Cortex of kidney (tissue), 1 donor: ENCODE measurements at places on chromosomes 2 and 18.

DNA sequence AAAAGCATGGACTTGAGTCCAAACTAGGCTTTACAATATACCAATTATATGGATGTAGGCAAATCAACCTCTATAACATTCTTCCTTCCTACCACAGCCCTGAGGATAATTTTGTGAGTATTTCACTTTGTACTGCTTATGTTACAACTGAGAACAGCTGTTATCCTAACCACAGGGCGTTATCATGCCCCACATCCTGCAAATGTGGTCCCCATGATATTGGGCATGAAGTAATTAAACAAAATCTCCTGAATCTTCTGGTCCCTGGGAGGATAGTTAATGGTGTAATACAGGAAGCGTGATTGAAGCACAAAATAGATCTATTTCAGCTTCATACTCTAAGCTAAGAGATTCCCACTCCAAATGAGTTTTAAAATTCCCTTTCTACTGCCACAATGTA, 223.6 kb downstream of the CDH20 start:
- DNase-seq, result no peak

DNA sequence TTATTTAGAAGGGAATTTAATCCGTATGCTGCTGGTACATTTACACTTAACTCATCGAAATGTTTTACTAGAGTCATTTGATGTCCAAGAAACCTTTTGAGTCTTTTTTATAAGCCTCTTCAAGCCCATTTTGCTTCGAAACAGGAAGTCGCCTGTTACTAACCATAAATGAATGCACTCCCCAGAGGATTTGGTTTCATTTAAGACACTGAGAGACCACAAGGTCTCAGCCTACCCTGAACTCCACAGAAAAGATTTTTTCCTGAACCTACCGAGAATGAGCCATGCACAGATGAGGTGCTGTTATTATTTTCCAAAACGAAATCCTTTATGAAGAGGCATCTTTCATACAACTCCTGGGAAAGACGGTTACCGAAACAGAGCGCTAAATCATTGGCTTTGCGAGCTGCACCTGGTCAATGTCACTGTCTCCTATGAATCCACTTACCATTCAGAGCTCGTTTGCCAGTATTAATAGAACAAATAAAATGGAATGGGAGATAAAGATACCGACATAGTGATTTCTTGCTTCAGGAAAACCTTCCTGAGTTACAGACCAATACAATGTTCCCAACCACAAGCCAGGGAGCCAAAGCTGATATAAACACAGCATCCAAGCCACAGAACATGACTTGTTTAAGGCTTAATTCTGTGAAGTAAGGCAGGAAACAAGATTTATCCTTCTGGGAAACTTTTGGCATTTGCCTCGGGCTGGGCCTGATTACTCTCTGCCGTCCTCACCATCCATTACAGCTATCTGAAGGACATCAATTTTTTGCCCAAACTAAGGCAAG, 382.1 kb downstream of the OSR1 start:
- DNase-seq, result no peak

DNA sequence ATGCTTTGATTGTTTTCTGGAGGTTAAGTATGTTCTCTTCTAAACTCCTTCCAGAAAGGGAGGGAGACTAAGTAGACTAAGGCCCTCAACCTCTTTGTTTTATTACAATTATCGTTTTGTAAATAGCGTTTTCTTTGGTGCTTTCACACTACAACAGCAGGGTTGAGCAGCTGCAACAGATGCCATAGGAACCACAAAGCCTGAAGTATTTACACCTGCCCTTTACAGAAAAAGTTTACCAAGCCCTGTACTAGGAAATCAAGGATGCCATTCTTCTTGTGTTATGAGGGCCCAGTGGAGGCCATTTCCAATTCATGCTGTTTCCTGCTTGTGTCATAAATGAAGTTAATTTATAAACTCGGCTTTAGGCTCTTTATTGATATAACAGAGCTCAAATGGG, 914.8 kb downstream of the DCDC2C start:
- DNase-seq, result no peak

DNA sequence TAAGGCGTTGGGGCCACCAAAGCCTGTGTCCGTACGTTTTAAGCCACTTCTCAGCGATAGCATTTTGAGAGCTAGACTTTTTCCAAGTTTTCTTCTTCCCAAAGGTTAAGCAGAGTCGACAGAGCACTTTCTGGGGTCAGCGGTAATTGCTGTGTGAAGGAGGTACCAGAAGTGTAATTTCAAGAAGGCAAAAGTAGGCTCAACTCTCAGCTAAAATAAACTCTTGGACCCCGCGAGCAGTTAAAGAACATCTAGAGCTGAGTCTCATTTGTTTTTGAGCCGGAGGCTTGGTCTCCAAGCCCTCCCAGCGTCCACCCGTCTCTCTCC, 1.9 kb upstream of the PAX3 start:
- no peak for DNase-seq

DNA sequence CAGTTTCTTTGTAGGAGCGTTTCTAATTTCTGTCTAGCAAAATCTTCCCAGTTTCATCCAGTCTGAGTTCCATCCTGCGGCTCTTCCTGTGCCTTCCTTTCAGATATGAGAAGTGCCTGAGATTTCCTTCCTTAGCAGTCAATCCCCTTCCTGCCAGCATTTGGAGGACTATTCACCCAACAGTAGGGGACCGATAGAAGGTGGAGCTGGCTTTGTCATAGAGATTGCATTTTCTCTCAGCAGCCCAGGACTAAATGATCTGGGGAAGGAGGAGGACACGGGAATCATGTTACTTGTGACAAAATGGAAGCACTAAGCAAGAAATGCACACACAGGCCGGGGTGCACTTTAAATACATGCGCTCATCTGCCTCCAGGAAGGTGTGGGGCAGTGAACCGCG, 5.6 kb upstream of the SMIM21 start:
- no peak for DNase-seq

DNA sequence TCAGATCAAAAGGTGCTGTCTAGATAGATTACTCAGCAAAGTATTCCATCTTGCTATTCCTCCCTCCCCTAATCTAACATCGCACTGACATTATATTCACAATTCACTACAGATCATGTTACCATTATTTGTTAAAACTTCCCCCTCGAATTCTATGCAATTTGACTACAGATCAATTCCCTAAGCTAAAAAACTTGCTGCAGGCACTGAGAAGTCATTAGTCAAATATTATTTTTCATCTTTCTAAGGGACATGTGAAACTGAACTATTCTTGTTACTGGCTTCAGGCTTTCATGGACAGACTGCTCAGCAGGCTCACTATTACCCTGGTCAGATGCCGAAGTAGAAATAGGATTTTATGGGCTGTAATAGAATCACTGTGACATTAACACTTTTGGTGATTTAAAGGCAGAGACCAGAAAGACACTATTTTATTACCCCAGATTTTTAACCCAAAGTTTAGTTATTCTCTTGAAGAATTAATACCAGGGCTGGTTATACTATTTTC, 15.1 kb downstream of the MYL1 start:
- DNase-seq, result no peak

DNA sequence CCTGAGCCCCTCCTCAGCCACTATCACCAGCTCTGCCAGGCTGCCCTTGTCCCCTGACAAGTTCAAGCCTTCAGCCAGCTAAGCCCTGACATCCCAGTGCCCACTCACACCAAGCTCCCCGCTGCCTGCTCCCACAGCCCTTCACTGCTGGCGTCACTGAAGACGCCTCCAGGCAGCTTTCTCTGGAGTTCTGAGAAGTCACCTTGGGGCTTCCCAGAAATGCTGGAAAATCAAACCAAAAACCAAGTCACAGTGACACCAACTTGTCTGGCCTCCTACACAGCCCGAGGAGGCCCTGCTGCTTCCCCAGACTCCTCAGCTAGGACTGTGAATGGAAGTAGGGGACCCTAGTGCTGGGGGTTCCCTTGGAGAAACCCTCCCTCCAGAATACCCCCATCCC, 2.2 kb upstream of the TNS1 start:
- DNase-seq, result no peak

GRCh38 chr2:15797231-15797938, 143.0 kb upstream of the MYCN start:
- DNase-seq, result no peak

DNA sequence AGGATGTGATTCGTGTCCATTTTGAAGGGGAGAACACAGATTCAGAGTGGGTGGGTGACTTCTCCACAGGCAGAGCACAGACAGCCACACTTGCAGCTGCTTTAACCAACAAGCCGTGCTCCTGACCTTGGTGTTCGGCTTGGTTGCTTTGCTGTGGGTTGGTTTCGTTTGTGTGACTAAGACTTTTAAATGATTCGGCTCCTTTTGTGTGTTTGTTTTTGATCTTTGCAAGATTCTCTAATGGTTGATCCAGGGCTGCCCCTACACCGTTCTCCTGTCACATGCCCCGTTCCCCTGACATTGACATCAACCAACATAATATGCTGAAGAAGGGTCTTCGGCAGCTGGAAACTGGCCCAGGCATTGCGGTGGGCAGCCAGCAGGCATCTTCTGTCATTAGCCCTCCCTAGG, 95.9 kb upstream of the MBOAT2 start:
- DNase-seq, result no peak

DNA sequence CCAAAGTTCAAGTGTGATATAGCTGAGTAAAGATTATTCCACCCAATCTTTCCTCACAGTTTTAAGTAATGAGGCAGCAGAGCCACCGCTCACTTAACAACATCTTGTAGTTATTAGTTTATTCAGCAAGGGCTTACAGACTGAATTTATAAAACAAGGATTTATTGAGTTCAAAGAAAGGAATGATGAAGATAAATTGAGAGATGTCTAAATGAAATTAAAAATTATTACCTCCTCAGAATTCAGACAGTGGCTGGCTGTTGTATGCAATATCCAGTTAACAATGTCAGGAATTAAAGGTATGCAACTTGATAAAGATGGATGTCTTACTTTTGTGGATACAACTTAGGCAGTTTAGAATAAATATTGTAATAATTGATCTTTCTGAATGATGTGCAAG, 927.3 kb upstream of the CDH2 start:
- no peak for DNase-seq

DNA sequence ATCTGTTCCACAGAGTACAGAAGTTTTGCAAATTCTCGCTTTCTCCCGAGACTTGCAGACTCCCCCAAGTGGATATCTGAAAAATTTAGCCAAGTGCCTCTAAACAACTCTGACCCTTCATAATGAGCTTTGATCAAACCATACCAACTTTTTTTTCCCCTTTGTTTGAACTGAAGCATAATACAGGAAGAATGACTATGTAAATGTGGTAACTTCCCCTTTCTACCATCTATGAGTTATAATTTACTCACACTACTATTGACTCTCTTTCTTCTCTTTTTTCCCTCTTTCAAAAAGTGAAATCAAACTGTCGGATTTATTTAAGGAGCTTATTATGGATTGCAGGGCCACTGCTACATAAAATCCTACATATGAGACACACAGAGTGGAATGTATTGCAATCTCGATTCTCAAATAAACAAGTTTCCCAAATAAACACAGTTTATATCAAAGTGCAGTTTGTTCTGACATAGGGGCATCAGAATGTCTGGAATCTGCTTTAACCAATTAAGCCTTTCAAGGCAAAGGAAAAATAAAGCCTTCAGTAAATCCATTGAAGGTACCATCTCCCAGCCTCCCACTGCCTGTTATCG, 1.4 kb upstream of the ZNF804A start:
- DNase-seq, result no peak

GRCh38 chr2:1802046-1802445, 57.7 kb upstream of the PXDN start:
- no peak for DNase-seq

- DNase-seq, result no peak
These were observed 2.5 kb downstream of the SLC39A6 start for GRCh38 chr18:36126668-36127067.

GRCh38 chr18:48412339-48412929, 3.3 kb upstream of the ZBTB7C start:
- no peak for DNase-seq

GRCh38 chr18:76495006-76495370, at the start of gene ZNF516:
ZNF516 (minus strand) TSS chr18:76495242; CDS start chr18:76443054, 52,188 bp downstream.
- no peak for DNase-seq

GRCh38 chr2:27270670-27271069, 4.6 kb upstream of the DNAJC5G start:
- no peak for DNase-seq

GRCh38 chr2:46977899-46978298, 62.3 kb upstream of the MCFD2 start:
- DNase-seq, result no peak

DNA sequence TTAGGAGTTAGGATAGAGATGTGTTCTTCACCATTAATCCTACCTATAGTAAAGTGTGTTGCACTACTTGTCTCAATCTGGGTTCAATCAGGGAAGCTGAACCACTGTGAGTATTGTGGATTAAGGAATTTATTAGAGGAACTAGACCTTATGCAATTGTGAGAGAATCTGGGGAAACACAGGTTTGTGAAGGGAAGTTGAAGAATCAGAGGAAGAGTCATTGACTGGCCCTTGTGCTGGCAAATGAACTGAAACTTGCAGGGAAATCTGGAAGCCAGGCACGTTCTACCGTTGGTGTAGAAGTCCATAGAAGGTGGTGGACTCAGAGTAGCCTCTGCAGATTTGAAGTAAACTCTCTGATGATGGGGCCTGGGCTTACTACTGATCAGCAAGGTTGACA, 44.7 kb upstream of the HK2 start:
- DNase-seq, result no peak

DNA sequence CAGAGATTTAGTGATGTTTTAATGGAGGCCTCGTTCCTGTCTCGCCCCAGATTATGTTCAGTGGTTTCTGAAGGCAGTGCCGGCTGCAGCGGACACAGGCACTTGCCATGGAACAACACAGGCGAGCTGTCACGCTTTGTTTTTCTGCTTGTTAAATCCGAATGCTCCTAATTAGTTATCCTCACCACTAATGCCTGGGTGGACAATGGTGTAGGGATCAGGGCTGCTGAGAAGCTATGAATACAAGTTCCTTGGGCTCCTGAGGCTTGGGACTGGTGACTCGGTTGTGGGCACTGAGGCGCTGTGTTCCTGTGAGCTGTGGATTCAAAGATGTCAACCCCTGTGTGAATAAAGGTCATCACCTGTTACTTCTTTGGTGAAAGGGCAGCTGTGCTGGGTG, 123.5 kb downstream of the PLEKHM3 start:
- DNase-seq, result no peak

DNA sequence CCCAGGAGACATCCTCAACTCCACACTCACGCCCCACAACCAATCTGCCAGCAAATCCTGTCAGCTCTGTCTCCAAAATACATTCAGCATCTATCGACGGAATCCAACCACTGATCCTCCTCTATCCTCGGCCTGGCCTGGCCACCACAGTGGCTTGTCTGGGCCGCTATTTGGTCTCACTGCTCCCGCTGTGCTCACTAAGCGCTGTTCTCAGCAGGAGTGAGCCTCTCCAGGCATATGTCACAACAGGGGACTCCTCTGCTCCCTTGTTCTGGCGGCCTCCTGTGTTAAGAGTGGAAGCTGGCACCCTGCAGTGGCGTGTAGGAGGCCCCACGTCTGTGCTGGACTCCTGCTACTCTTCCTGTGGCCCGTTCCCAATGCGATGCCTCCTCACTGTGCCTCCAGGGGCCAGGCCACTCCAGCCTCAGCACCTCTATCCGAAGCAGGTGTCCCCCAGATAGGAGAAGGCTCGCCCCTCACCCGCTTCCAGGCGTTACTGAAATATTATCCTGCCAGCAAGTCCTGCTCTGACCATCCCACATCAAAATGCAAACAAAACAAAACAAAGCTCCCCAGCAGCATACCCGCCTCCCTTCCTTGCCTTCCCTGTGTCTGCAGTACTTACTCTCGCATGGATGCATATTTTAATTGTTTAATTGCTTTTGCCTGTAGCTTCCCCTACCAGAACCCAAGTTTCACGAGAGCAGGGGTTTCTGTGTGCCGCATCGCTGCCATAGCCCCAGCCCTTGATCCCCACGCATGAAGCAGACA, 39.9 kb downstream of the CENPO start:
- no peak for DNase-seq
